Globus pallidus (tissue), 1 donor: ENCODE measurements at places on chromosomes 1 and 21.

DNA sequence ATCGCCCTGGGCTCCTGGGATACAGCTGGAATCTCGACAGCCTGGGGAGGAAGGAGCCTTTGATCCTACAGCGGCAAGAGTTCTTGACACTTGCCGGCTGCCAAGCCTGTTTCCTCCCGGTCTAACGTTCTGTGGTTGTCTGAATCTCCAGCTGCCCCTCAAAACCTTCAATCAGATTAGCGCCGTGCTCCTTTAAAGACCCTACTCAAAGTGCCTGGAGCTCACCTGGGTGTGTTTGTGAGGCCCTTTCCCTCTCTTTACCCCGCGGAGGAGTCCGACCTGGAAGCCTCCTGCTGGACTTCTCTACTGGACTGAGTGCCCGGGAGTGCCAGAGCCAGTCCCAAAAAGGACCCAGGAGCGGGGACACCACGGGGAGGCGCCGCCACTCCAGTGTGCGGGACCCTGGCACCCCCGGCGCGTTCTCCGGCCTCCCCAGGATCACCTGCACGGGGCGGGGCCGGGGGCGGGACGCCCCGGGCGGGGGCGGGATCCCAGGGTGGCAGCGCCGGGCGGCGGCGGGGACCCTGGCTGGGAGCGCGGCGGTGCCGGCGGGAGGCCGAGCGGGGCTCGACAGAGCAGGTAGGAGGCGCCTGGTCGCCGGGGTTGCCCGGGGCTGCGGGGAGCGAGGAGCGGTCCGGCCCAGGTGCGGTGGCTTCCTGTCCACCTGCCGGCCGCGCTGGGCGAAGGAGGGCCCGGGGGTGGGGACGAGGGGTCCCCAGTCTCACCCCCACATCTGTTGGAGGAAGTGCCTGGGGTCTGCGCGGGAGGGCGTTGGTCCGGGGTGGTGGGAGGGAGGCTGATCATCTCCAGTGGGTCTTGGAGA, at the start of gene NCMAP:
Gene NCMAP (plus strand): TSS at position 497 of the 823 bp plus-strand sequence. CDS start 39,344 bp downstream, outside the sequence.
- DNase-seq: no peak

- DNase-seq: no peak
Measured at GRCh38 chr1:97307151-97307550, 585.6 kb downstream of the PTBP2 start.

DNA sequence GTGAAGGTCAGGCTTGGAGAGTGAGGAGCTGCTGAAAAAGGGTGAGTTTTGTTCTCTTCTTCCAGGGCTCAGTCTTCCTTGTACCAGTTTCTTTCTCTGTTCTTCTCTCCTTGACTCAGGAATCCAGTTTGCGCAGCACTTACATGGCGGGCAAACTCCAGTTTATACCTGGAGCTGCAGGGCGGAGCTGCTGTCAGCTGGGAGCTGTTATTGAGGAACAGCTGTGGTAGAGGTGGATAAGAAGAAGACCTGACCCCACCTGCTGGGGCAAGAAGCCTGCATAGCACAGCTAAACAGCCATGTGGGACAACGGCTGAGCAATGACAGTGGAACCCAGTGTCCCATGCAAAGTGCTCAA, 46.2 kb downstream of the GALNT2 start:
- no peak for DNase-seq

GRCh38 chr1:174789399-174789798, 210.3 kb upstream of the CACYBP start:
- DNase-seq: no peak

GRCh38 chr1:186811892-186812291, 16.9 kb upstream of the PLA2G4A start:
- no peak for DNase-seq

DNA sequence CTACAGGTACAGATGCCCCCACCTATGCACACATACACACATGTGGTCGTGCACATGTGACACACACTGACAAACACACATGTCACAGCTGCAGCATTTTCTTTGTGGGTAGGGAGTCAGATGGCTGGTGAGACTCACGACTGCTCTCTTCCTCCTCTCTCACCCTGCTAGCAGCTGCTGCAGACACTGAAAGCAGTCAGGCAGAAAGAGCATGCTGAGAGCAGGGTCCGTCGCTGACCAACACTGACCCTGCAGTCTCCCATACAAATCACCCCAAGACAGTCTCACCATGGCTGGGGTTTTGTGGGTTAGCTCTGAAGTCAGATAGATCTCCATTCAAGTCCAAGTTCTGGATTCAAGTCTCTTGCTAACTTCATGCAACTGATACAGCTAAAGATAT, 188.3 kb downstream of the ASTN1 start:
- no peak for DNase-seq

DNA sequence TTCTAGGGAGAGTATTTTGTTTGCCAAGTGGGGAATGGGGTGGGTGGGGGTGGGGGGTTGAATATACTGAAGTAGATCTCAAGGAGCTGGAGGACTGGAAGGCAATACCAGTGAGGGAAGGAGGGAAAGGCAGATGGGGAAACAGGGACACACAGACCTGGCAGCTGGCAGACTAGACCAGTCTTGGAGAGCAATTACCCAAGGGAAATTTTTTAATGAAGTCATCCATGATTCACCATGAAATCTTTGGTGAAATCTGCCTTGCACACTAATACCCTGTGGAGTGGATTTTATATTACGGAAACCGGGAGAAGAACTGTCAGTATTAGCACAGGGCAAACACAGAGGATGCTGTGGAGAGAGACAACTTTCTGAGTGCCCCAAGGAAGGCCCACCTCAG, 29.7 kb upstream of the MARK1 start:
- no peak for DNase-seq

- no peak for DNase-seq
Measured at GRCh38 chr1:202656057-202656456, 54.2 kb downstream of the SYT2 start.

DNA sequence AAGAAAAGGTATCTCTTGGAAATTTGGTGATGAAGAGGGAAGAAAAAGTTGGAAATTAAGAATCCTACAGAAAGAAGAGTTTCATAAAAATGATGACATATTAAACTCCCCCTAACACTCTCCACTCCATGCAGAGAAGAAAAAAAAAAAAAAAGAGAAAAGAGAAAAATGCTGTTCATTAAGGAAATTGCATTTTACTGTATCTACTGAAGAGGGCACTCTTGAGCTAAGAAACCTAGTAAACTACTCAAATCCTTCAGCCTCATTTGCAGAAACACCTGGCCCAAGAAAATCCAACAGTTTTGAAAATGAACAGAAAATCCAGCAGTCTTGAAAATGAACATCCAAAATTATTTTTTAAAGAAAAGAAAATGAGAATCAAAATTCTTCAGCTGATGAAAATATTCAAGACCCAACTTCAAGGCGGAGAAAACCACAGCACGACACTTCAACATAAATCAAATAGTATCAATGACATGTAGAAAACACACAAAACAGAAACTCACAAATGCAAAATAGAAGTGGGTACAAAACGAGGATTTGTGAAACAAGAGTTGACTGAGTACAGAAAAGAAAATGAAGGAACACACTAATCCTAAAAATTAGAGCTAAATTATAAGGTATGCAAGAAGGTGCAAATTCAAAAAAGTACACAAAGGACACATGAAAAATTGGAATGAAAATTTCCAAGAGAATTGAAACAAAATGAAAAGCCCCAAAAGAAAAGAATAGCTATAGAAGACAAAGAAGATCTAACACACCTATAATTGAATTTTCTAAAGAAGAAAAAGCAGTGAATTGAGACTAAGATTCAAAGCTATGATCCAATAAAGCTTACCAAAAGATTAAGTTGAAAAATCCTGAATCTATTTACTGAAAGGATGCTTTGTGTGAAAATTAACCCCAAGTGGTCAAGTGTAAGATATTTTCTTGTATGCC, 73.2 kb upstream of the DNAJC6 start:
- DNase-seq: peak; percentile 57

GRCh38 chr21:26849428-26850115, 4.4 kb upstream of the ADAMTS1 start:
- DNase-seq: peak; percentile 77
